ENCODE measurements at places on chromosomes 13 and 19.

GRCh38 chr13:113493315-113493951 lies 2.9 kb upstream of the DCUN1D2 start:
- DNase-seq, result no peak

GRCh38 chr19:54252845-54253244 lies 4.2 kb downstream of the LILRB5 start:
- DNase-seq, result no peak

DNA sequence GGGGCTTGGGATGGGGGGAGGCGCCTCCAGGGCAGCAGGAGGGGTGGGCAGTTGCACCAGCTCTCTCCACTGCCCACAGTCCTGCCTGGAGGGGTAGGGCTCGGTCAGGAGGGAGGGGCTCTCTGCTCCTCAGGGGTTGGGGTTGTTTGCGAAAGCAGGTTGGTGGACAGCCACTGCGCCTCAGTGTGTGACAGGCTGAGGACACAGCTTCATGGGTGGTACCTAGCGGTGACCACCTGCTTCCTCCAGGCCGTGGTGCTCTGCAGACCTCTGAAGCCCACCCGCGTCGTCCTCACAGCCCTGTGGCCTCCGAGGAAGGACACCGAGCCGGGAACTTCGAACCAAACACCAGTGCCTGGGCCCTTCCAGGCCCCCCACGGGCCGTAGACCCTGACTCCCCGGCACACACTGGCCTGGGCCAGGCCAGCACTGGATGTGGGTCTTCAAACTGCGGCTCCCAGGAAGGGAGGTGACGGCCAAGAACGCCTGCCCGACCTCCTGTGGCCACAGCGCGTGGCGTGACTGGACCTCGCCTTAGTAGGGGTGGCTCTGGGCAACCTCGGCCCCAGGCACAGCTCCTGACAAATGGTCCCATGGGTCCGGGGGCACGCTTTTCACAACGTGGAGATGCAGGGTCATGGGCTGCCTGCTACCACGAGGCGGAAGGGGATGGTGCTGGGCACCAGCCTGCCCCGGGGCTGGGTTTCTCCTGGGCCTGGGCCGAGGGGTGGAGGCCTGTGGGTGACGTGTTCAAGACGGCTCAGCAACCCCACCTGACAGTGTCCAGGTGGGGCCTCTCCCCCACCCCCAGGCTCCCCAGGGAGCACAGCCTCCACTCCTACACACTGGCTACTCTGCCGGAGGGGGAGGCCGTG lies 173.2 kb downstream of the KDM4B start:
- DNase-seq, result no peak

GRCh38 chr19:16015805-16016173 lies 60.5 kb upstream of the TPM4 start:
- no peak for DNase-seq
